ENCODE measurements at places on chromosomes 6 and 20.

GRCh38 chr6:31350196-31351032 lies 6.6 kb downstream of the HLA-B start:
- DNase-seq, result no peak

DNA sequence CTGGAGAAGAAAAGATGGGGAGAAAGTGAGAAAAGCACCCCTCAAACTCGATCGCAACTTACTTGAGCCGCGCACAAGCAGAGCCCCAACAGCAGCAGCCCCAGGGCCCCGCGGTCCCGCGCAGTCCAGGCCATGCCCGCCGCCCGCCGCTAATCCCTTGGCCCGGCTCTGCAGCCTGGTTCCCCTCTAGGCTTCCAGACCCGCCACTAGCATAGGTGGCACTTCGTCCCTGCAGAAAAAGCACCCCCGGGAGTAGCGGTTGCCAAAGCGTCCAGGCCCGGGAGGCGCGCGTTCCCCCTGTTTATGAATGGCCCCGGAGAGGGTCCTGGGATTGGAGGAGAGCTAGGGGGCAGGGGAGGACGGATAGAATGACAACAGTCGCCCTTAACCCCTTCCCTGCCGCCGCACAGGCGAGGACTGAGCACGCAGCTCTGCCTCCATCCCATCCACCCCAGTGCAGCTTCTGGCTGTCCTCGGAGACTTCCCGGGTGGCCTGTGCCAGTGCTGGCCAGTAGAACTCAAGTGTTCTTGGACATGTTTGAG lies 19.9 kb downstream of the COL9A1 start:
- no peak for DNase-seq

GRCh38 chr20:62045529-62046285 lies 20.0 kb downstream of the TAF4 start:
- no peak for DNase-seq

GRCh38 chr6:28635547-28636158 lies 110.0 kb downstream of the GPX5 start:
- DNase-seq, result no peak

DNA sequence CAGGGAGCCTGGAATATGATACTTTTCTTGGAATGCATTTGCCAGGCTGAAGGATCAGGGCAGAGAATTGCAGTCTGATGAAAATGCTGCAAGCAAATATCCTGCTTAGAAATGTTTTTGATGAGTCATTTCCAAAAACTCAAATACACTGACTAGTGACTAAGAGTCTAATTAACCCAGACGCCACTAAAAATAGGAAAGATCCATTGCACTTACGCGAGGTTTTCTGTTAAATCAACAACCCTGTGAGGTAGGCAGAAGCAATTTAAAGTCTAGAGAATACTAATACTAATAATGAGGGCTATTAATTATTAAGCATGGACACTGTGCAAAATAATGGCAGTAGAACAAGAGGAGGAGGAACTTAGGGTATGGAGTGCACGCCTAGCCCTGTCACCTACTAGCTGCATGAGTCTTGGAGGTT lies 130.1 kb upstream of the DOK5 start:
- peak; percentile 82 for DNase-seq

GRCh38 chr6:133980168-133980567 lies 27.1 kb downstream of the TBPL1 start:
- DNase-seq, result no peak

DNA sequence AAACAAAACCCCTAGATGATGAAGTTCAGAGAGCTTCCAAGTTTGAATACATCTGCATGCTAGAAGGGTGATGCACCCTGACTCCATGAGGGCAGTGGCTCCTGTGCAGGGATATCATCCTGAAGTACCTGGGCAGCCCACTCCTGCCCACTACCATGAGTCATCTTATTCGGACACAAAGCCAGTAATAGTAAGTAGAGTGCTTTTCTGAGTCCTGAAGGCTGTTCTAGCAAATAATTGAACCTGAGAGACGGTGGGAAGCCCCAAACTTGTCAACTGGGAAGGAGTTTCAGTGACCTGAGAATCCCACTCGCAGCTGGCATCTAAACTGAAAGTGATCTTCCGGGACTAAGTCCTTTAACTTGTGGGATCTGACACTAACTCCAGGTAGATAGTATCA lies 152.9 kb upstream of the COL21A1 start:
- DNase-seq, result no peak

DNA sequence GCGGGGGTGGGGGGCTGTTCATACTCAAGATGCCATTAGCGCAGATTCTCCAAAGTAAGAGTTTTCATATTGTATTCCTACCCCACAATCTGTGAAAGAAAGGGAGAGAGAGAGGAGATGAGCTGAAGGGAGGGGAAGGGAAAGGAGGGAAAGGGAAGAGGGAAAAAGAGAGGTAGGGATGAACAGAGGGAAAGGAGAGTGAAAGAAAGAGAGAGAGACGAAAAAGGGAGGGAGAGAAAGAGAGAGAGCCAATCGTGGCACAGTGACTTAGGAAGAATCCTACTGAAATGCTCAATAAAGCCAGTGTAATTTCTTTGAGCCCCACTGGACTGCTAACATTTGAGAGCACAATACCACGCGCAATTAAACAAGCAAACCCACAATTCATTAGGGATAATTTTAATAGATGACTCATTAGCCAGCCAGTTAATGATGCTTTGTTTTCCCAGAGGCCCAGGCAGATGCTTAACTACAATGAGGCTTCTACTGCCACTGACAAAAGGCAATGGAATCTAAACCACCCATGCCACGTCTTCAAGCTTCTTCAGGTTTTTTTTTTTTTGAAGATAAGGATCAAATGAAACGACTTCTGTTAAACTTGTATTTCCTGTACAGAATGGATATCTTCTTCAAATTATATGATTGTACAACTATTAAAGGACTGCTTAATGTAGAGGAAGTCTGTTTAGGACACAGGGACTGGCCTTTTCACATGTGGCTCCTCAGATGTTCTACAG lies 306.8 kb downstream of the FOXC1 start:
- peak; percentile 88 for DNase-seq

GRCh38 chr6:112296122-112296521 lies 41.8 kb upstream of the LAMA4 start:
- peak; percentile 76 for DNase-seq

DNA sequence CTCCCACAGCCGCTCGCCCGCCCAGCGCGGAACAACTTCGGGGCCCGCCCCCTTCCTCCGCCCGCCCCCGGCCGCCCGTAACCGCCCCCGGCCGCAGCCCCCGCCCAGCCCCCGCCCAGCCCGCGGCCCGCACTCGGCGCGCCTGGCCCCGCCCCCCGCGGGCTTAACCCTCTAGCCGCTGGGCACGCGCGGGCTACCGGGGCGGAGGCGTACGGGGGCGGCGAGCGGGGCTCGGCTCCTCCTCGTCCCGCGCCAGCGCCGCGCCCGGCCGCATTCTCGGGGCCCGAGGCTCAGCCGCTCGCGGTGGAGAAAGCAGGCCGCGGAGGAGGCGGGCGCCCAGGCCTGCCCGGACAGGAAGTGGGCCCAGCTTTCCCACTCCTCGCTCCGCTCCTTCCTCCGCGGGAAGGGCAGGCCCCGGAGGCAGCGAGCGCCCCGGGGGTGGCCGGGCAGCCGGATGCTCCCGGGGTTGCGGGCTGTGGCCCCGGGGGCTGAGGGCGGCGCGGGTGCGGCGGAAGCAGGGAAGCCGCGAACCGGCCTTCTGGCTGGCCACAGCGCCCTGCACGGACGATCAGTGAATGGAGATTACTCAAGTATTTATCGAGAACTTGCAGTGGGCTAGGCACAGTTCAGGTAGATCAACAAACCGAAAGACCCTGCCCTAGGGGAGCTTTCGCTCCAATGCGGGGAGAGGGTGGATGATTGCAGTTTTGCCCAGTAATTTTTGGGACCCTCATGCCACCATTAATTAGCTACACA lies at the start of gene TRAM2:
Gene TRAM2, minus strand, starts transcription at position 39 of the 756 bp plus-strand sequence. CDS start 145 bp downstream, outside the sequence.
- DNase-seq, result peak; percentile 74

GRCh38 chr6:72650081-72650745 lies 28.3 kb downstream of the KCNQ5 start:
- peak; percentile 7 for DNase-seq

GRCh38 chr20:57749131-57749690 lies 39.4 kb upstream of the PMEPA1 start:
- DNase-seq, result no peak

DNA sequence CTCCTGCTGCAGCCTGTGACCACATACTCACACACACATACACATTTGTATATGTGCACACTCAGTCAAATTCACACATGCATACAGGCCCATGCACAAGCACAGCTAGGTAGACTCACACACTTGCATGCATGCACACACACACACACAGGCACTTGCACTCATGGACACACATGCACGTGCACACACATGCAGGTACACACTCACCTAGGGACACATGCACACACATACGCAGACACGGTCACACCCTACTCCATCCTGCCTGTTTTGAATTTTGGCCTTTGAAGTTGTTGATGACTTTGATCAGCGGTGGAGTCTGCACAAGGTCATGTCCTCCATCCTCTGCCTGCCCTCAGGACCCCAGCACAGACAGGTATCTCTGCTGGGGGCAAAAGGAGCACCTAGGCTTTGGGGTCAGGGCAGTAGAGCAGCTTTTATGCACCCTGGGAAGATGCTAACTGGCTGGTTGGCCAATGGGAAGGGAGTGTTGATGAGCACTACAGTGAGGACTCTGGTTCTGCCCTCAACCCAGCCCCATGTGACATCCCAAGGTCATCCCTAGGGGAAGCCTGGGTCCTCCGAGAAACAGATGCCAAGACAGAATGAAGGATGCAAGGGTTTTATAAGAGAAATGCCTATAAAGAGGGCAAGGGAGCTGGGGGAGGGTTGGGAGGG lies 218.3 kb downstream of the SLC24A3 start:
- DNase-seq, result no peak

DNA sequence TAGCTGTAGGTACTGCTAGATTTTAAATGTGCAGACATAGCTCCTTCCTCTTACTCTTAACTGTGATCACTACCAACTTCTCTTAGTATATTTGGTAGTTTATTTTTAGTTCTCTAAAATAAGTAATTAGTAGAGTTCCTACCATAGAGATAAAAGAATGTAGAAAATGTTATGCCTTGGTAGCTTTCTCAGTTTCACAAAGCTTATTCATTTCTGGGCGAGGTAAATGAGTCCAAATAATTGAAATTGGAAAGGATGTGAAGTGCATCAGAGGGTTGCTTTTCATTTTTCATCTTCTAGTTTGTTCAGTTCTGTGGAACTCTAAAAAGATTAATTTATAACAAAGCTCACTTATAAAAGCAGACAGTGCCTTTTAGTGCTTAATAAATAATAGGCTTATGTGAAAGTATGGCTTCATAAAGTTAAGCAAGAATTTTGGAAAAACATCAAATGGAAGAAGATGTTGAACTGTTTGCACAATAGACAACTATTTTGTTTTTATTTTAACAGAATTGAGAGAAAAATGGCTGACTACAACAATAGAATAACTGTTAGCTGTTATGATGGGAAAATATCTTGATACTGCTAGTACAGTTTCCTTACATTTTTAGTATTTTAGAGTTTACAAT lies 303.7 kb downstream of the UTRN start:
- no peak for DNase-seq
